HCT116 (cell line): ENCODE measurements at places on chromosomes 11 and 22. TPM values are rescaled to one million over a fixed set of nuclear protein-coding genes. Genes with fewer than 3 reads are reported as not detected.
A peak's percentile ranks its signal among the peaks of the same experiment; 100 is the strongest.

DNA sequence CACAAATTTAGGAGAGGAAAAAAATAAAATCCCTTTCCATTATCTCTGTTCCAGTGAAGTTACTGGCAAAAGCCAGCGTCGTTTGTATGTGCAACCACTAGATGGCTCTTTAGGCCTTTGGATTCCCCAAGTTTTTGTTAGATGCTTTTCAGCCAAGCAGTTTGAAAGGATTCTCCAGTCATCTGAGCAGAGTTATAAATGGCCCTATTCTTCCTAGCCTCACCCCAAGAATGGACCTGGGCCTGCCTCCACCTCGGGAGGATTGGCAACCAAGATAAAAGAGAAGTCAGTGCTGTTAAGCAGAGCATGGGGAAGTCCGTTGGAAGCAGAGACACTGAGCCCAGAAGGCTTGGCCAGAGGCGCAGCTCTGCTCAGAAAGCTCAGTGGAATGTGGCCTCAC is 15.4 kb downstream of the FAM181B start:
- no peak overlapping the region for H3K27ac ChIP-seq
- peaks cover 23% of the 10 kb centered on the region for H3K27me3 ChIP-seq
- no peaks in the 10 kb centered on the region for H3K36me3 ChIP-seq
- no peak overlapping the region for H3K4me3 ChIP-seq

DNA sequence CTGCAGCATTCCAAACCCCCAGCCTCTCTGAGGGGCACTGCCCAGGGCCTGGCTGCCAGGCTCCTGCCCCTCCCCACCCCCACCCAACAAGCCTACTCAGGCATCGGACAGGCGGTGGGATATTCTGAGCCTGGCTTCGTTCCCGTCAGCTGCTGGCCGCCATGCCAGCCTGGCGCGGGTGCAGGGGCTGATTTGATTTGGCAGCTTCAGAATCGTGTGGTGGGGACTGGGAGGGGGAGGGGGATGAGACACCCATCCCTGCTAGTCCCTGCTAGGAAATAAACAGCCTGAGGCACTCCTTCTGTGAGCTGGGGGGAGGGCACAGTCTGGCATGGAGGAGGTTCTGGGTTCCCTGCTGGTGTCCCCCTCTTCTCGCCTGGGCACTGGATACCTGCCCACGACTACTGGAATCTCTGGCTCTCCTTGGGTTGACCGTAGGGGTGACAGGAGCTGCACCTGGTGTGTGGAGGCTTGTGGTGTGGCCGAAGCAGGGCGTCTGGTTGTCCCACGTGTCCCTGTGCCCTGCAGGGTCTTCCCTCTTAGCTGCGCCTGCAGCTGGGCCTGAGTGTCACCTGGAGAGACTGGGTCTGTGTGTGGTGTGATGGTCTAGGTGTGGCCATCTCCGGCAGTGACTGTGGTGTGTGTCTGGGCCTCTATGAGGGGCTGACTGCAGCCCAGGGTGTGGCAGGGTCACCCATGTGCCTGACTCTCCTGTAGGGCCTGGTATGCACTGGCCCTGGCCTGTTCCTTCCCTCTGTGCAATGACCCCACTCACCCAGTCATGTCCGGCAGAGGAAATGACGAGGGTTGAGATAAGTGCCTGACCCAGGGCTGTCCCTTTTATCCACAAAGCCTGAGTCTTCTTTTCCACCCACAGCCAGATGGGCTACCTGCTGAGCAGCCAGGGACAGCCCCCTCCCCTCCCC is 42.2 kb downstream of the PDE2A start:
- H3K27ac ChIP-seq = no peak overlapping the region
- no peak overlapping the region for H3K4me3 ChIP-seq
- no peaks in the 10 kb centered on the region for H3K27me3 ChIP-seq
- no peaks in the 10 kb centered on the region for H3K36me3 ChIP-seq

GRCh38 chr11:55497068-55497467 is 57.2 kb upstream of the OR4C15 start:
- no peak for DNase-seq
- no peaks in the 10 kb centered on the region for H3K27me3 ChIP-seq
- no peaks in the 10 kb centered on the region for H3K36me3 ChIP-seq
- H3K27ac ChIP-seq = no peak overlapping the region
- H3K4me1 ChIP-seq = no peaks in the 10 kb centered on the region

DNA sequence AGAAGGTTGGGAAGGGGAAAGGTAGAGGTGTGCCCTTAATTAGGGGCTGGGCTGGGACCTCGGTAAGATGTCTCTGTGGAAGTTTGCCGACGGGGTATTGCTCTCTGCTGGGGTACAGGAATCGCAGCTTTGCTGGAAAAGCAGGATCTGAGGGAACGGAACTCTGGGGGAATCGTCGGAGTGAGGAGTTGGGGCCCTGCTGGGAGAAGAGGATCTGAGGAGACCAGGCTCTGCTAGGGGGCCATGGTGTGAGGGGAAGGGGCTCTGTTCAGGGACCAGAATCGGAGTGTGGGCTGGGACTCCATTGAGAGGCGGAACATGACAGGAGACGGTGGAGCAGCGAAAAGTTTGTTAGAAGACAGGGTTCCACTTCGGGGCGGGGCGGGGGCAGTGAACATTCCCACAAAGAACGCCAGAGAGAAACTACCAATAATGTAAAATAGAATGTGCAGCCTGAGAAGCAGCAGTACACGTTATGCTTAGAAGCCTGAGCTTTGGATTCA is 456 bp downstream of the AAMDC start:
- peaks cover 13% of the 10 kb centered on the region for H3K4me1 ChIP-seq
- H3K27ac ChIP-seq = peak overlapping the region; percentile 46
- no peaks in the 10 kb centered on the region for H3K27me3 ChIP-seq
- H3K4me3 ChIP-seq = peak overlapping the region; percentile 63
- no peaks in the 10 kb centered on the region for H3K36me3 ChIP-seq

The RASSF10 gene
- not detected for total RNA-seq

The BIK gene
- 31.0 TPM for total RNA-seq

The RAG1 gene
- 0.54 TPM for total RNA-seq

The ARHGAP1 gene
- total RNA-seq = 36.9 TPM

The IGSF9B gene
- total RNA-seq = 12.4 TPM

GRCh38 chr11:129643031-129643721 is 172.5 kb upstream of the TMEM45B start:
- H3K4me1 ChIP-seq = peaks cover 11% of the 10 kb centered on the region
- no peak overlapping the region for H3K4me3 ChIP-seq
- no peak for DNase-seq
- H3K27ac ChIP-seq = no peak overlapping the region

- no peak for DNase-seq
- H3K4me1 ChIP-seq = no peaks in the 10 kb centered on the region
- H3K27ac ChIP-seq = no peak overlapping the region
- H3K27me3 ChIP-seq = no peaks in the 10 kb centered on the region
- no peak overlapping the region for H3K4me3 ChIP-seq
These were observed 54.2 kb downstream of the GRAMD4 start for GRCh38 chr22:46674367-46674781.

DNA sequence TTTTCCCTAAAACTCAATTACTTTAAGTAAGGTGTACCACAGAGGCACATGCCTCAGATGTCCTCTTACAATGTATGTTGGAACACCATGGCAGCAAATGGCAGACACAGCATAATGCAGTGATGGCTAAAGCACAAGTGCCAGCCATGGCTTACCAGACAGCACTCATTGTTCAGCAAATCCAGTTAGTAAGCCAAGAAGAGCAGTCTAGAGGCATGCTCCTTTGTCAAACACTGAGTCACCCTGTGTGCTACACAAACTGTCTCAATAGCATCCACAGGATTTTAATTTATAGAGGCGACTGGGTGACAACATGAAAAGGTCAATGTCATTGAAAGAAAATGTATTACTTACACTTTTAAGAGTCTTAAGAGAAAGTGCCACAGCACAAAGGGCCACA is 140.6 kb downstream of the KCNA4 start:
- no peak for DNase-seq
- H3K4me1 ChIP-seq = no peaks in the 10 kb centered on the region
- no peaks in the 10 kb centered on the region for H3K36me3 ChIP-seq
- H3K4me3 ChIP-seq = no peak overlapping the region

GRCh38 chr11:11618973-11619435 is 2.8 kb downstream of the GALNT18 start:
- H3K36me3 ChIP-seq = no peaks in the 10 kb centered on the region
- peaks cover 23% of the 10 kb centered on the region for H3K4me1 ChIP-seq
- DNase-seq = no peak

DNA sequence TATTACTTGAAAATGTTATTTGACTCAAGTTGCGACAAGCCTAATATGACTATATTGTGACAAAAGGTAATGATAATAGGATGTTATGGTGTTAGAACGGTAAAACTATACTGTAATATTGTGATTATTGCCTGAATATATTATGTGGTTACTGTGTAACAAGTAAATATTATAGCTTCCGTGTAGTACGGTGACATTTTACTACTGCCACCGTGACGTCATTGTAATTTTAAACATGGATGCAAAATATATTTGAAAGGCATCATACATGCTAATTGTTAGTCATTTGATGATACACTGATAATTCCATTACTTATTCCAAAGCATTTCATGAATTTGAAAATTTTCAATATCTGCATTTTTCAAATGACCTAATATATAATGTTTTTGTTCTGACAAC is 2.5 kb downstream of the ELP4 start:
- no peaks in the 10 kb centered on the region for H3K36me3 ChIP-seq
- H3K27ac ChIP-seq = no peak overlapping the region
- no peaks in the 10 kb centered on the region; the same call in 1 of the 2 replicates for H3K4me1 ChIP-seq
- no peaks in the 10 kb centered on the region for H3K27me3 ChIP-seq
- no peak overlapping the region for H3K4me3 ChIP-seq
- no peak for DNase-seq

The KRTAP5-9 gene
- total RNA-seq = 0.27 TPM

The CASP5 gene
- total RNA-seq = not detected

DNA sequence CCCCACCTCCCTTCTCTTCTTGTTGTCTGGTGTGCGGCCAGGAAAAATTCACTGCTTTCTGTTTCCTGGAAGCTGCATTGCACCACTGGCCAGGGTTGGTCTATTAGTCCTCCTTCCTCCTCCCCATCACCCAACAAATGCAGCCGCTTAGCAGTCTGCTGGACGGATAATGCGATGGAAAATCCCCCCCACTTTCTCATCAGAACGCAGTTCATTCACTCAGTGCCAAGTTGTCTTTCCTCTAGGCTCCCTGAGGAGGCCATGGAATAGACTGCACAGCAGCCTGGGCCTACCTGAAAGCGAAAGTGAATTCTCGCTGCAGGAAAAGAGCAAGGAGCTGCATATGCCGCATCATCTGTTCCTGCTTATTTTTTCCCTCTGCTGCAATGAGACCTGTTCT is 513.6 kb downstream of the METTL15 start:
- H3K36me3 ChIP-seq = no peaks in the 10 kb centered on the region
- no peaks in the 10 kb centered on the region for H3K4me1 ChIP-seq
- DNase-seq = no peak

DNA sequence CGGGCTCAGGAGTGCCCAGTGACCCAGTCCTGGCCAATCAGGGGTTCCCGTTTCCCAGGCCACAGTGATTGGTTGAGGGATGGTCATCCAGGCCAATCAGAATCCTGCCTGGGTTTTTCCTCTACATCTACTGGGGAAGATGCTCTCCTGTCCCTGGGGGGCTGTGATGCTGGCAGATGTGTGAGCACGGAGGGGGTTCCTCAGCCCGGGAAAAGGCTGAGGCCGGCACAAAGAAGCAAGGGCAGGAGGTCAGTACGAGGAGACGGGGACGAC is 171.2 kb downstream of the CTTN start:
- no peak for DNase-seq
- H3K4me3 ChIP-seq = no peak overlapping the region
- peaks cover 13% of the 10 kb centered on the region for H3K4me1 ChIP-seq
- no peaks in the 10 kb centered on the region for H3K27me3 ChIP-seq
- H3K36me3 ChIP-seq = no peaks in the 10 kb centered on the region
- H3K27ac ChIP-seq = no peak overlapping the region

GRCh38 chr11:64665411-64665821 is 57.6 kb downstream of the NRXN2 start:
- no peak for DNase-seq
- no peak overlapping the region for H3K27ac ChIP-seq
- no peak overlapping the region for H3K4me3 ChIP-seq
- H3K36me3 ChIP-seq = no peaks in the 10 kb centered on the region

DNA sequence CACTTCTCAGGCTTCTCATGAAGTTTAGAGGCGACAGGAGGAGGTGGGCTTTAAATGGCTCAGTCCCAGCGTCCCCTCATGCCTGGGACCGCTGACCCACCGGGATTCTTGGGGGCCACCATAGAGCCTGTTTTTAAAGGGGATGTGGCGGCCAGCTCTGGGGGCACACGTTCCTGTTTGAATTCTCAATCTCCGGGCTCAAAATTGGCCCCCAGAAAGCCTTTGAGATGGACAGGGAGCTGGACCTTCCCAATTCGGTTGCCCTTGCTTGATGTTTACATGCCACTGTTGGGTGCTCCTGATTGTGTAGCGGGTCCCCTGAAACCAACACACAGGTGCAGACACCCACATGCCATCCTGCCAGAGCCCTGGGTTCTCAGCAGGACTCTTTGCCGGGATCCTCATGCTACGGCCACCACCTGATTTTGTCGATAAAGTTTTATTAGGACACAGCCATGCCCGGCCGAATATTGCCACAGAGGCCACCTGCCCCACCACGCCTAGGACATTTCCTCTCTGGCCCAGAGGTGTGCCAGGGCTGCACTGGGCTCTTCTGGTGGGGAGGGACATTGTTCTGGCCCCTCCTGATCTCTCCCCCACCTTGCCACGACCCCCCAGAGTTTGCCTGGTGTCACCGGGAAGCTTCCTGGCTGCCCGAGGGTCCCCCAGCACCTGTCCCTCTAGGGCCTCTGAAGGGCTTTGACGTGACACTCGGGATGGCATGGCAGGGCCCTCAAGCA is 71.6 kb downstream of the KCNQ1 start:
- H3K27ac ChIP-seq = no peak overlapping the region
- H3K4me1 ChIP-seq = no peaks in the 10 kb centered on the region
- H3K4me3 ChIP-seq = no peak overlapping the region
- H3K36me3 ChIP-seq = no peaks in the 10 kb centered on the region
- DNase-seq = no peak

- no peaks in the 10 kb centered on the region for H3K4me1 ChIP-seq
- no peaks in the 10 kb centered on the region for H3K36me3 ChIP-seq
- H3K27me3 ChIP-seq = no peaks in the 10 kb centered on the region
- DNase-seq = no peak
- H3K4me3 ChIP-seq = no peak overlapping the region
These were observed 102.1 kb downstream of the MN1 start for GRCh38 chr22:27699383-27700019.

The SCGB1A1 gene
- total RNA-seq = 2.0 TPM

DNA sequence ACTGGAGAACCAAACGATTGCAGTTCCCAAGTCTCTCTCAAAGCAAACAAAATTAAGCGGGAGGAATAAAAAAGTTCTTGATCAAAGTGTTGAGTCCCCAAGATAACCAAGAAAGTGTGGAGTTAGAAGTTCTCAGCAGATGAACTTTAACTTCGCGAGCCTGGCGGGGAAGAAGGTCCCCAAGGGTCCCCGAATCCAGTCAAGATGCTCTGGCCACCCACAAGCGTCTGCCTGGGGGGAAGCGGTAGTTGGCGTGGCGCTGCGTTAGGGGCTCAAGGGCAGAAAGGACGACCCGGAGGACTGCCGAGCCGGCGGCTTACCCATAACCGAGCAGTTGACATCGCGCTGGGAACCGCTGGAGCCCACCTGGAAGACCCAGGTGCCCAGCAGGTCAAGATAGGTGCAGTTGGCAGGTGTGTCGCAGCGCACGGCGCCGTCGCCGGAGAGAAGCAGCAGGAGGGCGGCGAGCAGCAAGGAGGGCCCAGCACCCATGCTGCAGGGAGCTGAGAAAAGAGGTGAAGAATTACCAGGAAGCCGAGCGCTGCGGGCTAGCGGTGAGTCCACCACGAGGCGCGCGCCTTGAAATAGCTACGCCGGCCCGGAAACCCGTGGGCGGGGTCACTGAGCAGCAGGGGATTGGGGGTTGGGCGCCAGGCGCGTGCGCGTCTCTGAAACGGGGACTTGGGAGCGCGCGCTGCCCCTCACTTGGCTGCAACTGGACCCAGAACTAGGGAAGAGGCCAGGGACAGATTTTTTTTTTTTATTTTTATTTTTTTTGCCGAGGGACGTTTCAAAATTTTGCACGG is at the start of gene CTSC:
Gene CTSC, minus strand, starts transcription at position 556 of the 806 bp plus-strand sequence. Its CDS starts 64 bp downstream, at position 492.
- H3K4me1 ChIP-seq = peaks cover 3% of the 10 kb centered on the region; the same call in 1 of the 2 replicates
- peak within 1 kb of the TSS; percentile 52 for H3K27ac ChIP-seq
- H3K4me3 ChIP-seq = peak within 1 kb of the TSS; percentile 91
- no peaks in the 10 kb centered on the region for H3K27me3 ChIP-seq
- DNase-seq = peak; percentile 53
